ENCODE measurements at places on chromosomes 7 and 10.

DNA sequence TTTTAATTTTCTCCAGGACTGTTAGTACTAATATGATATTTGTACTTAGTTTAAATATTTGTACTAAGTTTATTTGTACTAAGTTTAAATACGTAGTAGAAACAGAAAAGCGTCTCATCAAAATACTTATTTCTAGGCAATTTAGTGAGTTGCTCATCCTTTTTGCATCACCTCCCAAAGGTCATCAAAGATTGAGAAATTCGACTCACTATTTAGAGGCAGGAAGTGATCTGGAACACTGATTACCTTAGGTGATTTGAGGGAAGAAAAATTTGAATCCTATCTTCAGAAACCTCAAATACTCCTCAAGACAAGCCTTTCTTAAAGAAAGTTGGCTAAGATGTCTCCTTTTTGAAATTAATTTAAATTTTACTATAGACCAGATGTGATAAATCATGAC, 14.5 kb downstream of the WNT16 start:
- DNase-seq: no peak

GRCh38 chr7:132125096-132125495, 451.2 kb downstream of the PLXNA4 start:
- no peak for DNase-seq

DNA sequence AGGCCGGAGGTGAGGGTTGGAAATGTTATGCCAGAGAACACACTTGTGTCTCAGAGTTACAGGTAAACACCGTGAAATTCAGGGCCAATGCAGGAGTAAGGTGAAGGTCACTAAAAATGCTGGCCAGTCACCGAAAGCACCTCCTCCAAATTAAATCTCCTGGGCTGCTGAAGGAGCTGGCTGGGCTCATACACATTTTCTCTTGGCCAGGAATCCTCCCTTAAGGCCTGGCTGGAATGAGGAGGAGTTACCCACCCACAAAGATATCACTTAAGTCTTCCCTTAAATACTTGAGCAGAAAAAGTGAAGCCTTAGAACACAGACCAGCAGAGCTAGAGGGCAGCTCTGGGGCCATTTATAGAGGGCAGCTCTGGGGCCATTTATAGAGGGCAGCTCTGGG, 46.3 kb downstream of the HTRA1 start:
- no peak for DNase-seq

DNA sequence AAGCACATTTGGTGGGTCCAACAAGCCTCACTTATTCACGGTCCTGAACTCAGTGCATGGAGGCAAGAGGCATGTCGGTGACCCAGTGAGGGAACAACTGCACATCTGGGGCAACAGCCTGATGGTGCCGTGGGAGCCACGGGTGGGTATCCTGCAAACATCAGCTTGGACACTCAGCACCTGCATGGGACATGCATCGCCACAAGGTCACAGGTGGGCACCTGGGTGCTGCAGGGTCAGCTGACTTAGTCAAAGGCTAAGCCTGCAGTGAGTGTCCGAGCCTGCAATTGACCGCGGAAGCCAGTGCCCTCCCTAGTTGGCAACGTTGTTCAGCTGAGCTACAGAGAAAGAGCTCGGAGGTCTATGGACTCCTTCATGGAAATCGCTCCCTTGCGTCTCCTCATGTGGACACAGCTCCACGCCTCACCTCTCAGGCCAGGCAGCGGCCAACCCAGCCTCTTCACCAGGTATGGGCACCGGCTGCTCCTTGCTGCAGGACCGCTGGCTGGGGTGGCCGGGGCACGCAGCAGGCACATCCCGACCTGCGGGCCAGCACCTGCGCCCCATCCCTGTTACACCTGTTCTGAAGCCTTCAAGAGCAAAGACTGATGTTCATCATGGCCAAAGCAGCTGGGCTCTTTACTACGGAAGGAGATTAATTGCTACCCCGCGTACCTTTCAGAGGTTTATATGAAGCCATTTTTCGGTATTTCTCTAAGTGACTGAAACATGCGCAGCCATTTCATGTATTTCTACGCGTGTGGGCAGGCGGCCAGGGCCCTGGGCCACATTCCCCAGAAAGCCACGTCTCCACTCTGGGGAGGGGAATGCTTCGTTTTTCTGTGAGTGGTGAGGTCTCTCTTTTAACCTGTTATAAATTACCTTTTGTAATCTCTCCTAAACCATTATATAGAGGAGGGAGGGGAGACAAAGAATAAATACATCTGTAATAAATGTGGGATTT, 380.7 kb downstream of the DNAJB6 start:
- no peak for DNase-seq

- no peak for DNase-seq
These were observed 196.2 kb downstream of the FANK1 start for GRCh38 chr10:126092366-126093215.

DNA sequence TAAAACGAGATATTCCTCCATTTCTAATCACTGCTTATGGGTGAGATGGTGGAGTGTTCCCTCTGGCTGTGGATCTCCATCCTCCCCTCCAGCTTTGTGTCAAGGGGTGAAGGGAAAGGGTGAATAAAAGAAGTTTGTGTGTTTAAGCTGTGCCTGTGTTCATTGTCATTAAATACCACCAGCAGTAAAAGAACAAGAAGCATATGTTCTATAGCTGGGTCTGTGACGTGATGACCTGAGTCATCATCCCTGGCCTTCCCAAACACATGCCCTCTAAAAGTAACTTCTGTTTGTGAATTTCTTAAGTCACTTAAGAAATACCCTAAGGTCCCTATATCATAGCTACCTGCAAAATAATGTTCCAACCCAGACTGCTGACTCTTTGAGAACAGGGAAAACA, 104.9 kb downstream of the PPP1R17 start:
- DNase-seq: no peak

DNA sequence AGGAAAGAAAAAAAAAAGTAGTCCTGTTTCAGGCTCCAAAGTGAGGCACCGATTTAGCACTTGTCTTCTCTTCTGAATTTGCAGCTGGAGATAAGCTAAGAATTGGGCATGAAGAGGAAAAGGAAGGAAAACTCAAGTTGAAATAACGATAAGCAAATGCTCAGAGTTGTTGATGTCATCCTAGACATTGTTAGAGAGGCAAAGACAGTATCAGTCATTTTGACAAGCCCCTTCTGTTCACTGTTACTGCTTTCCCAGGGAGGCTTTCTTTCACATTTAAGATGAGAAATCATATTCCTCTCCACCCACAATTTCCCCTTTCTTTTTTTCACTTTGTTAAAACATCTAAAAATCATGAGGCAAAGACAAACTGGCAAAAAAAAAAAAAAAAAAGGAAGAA, 41.8 kb downstream of the SORCS1 start:
- DNase-seq: no peak

DNA sequence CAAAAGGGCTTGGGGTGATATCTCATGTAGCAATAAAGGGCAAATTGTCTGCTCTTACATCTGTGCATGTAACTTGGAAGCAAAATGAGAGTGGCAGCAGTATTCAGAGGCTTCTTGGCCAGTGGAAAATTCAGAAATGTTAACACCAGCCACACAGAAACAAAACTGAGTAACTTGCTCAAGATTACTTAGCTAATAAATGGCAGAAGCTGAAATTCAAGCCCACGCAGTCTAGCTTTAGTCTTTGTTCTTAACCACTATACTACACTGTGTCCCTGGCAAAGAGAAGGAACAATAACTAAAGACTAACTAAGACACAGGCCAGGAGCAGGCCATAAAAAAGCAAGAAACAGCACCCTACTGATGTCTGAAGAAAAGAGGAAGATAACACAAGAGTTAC, 185.9 kb upstream of the ASAH2 start:
- DNase-seq: no peak

GRCh38 chr10:76887223-76888010, 750.2 kb downstream of the KCNMA1 start:
- no peak for DNase-seq

DNA sequence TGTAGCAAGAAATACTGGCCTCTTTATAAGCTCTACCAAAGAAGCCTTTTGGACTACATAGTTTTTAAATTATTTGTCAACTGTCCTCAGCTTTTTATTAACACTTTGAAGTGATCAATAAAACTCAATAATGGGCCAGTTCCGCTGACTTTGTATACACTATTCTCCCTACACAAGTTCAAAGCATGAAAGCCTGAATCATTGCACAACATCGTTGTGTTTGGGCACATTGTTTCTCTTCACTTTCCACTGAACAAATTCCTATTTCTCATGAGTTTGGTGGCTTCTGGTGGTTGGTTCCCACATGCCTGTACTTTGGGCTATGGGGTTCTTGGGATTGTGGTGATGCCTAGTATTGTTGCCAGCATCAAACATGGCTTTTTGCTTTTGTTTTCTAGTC, 561.8 kb upstream of the LRRN3 start:
- DNase-seq: no peak

DNA sequence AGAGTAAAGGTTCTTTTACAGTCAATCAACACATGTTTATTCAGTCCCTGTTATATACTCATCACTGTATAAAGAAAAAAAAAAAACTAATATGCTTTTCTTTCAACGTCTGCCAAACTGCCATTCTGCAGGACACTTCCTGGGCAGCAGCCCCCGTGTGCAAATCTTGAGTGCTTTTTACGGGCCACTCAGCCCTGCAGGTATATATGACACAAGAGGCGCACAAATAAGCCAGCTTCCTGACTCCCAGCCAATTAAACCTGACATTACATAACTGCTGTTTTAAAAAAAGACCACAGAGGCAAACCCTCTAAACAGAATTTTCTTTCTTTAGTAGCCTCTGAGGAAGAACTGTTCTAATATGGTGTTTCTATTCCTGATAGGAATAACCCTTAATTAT, 263.0 kb upstream of the NEBL start:
- no peak for DNase-seq

GRCh38 chr10:70799124-70799523, 13.9 kb upstream of the TBATA start:
- no peak for DNase-seq

DNA sequence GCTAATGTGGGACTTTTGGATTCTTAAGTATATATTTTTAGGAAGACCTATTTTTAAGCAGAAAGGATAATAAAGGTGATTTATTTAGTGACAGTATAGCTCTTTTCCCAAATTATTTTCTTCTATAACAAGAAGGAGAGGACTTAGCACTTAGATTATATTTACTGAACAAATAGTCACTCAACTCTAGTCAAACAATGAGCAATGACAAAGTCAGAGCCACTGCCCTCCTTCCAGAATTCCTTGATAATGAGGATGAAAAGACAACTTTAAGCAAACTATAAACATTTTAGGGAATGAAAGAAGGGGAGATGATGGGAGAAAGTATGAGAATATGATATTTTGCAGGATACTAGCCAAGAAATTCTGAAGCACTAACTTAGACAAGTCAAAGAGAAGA, 293.5 kb upstream of the YAE1 start:
- no peak for DNase-seq

GRCh38 chr7:131016230-131016629, 282.2 kb upstream of the KLF14 start:
- DNase-seq: no peak

DNA sequence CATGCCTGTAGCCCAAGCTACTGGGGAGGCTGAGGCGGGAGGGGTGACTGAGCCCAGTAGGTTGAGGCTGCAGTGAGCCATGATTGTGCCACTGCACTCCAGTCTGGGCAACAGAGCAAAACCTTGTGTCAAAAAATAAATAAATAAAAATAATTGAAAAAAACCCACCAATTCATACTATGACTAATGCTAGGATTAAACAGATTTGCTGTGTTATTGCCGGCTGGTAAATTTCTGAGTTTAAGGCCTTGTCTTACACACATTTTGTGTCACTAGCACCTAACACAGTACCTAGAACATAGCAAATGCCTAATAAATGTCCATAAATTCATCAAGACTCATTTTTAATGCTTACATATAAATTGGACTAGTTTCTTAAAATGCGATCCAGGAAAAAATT, 8.7 kb downstream of the ESYT2 start:
- DNase-seq: no peak

DNA sequence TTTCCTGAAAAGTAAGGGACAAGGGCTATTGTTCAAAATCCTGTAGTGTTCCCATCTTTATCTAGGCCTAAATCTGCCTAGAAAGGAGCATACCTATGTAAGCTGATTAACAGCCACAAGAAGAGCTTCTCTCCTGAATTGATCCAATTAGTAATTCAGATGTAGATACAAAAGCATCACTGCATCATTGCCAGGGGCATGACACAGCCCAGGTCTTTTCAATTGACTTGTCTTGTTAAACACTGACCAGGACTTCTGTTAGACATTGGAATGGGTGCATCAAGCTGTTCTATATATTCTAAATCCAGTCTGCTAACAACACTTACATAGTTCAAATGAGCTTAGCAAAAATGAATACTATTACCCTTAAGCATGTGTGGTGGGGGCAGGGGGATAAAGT, 589.2 kb downstream of the INHBA start:
- no peak for DNase-seq

DNA sequence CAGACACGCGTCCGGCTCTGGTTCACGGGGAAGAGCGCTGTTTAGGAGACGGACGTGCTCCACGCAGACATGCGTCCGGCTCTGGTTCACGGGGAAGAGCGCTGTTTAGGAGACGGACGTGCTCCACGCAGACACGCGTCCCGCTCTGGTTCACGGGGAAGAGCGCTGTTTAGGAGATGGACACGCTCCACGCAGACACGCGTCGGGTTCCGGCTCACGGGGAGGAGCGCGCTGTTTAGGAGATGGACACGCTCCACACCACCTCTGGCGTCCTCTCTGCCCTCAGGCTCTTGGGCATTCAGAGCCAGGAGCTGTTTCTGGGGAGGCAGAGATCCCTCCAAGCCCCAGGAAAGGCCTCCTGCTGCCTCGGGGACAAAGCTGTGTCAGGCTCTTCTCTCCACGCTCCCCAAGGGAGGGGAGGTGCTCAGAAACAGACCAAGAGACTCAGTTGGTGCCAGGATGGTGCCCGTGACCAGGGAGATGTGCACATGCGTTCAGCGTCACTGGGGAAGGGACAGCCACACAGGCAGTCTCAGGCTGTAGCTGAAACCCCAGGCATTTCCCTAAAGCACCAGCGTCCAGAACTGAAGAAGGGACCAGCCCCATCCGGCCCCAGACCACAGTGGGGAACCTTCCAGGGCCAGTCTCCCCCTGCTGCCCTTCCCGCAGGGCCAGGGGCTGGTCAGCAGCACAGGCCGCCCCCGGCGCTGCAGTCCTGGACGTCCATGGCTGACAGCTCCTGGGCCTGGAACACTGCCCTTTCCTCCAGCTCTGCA, 175.6 kb downstream of the ELFN1 start:
- DNase-seq: no peak

GRCh38 chr10:89479771-89480446, 55.5 kb downstream of the SLC16A12 start:
- DNase-seq: no peak

- DNase-seq: no peak
These were observed 734 bp downstream of the ABCB4 start for GRCh38 chr7:87474533-87475358.

DNA sequence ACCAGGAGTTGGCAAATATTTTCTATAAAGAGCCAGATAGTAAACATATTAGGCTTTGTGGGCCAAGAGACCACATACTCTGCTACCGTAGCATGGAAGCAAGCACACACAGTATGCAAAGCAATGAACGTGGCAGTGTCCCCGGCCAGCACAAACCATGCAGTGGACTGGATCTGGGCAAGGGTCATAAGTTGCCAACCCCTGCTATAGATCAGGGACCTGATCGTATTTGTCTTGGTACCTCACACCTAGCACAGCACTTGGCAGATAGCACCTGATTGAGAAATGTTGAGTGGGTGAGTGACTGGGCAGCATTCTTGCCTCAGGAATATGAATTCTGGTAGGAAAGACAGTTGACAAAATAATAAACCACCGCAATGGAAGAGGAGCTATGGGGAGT, 331.9 kb downstream of the FGFR2 start:
- DNase-seq: no peak

- DNase-seq: no peak
These were observed 83.1 kb upstream of the IGFBP3 start for GRCh38 chr7:46003896-46004875.

GRCh38 chr7:134533288-134533771, 6.0 kb downstream of the AKR1B10 start:
- no peak for DNase-seq

GRCh38 chr7:26420422-26421019, 128.9 kb downstream of the SNX10 start:
- DNase-seq: no peak

Measured in activated effector memory CD4-positive, alpha-beta T cell treated with Interleukin-2 at 50 U/mL for 16 hours (primary cell).